ENCODE measurements at places on chromosomes 5 and 9.
A peak's percentile ranks its signal among the peaks of the same experiment; 100 is the strongest.

- DNase-seq = no peak
Measured at GRCh38 chr9:114289571-114290481, 33.1 kb upstream of the ORM1 start.

GRCh38 chr5:142390334-142390733 lies 65.5 kb upstream of the SPRY4 start:
- no peak for DNase-seq

DNA sequence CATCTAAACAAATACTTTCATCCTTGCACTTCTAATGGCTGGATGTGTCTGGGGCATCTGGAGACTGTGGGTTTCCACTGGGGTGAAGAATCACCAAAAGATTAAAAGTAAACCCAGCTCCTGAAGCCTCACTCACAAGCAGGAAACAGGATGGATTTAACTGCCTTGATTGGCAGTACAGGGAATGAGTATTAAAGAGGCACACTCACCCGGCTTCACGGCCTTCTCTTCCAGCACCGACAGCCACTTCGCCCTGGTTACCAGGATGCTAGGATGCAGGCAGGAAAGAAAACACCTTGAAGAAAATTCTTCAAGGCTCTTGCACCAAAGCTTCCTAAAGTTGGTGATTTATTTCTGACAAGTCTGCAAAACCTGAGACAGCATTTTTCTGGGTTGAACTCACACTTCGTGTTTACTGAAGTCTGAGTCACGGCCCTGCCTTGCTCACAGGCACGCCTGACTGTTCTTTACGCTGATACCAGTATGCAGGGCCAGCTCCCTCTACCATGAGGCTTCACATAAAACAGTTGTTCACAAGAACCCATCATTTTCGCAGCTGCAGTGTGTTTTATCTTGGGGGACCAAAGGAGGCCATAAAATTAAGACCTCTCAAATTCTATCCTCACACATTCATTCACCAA lies 56.5 kb upstream of the ZNF354A start:
- peak; percentile 41 for DNase-seq

- no peak for DNase-seq
Measured at GRCh38 chr5:91025449-91025848, 357.7 kb downstream of the ARRDC3 start.

GRCh38 chr5:123524146-123524545 lies 12.2 kb downstream of the CSNK1G3 start:
- DNase-seq = no peak

GRCh38 chr5:105940181-105940580 lies 1730.6 kb downstream of the EFNA5 start:
- DNase-seq = no peak

DNA sequence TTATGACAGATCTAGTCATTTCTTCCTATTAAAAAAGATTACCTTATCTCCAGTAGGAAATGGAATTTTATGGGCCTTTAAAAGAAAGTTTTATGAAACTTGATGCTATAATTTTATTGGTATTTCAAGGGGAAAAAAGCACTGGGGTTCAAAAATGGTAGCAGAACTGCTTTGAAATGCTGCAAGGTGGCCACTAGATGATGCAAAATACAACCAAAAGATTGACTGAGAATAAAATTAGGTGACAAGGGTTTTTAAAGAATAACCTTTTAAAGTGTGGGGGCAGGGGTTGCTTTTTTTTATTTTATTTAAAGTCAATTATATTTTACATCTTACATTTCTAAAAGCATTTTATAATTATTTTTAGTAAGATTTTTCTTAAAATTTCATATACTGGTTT lies 61.7 kb downstream of the KLF9 start:
- peak; percentile 9 for DNase-seq

DNA sequence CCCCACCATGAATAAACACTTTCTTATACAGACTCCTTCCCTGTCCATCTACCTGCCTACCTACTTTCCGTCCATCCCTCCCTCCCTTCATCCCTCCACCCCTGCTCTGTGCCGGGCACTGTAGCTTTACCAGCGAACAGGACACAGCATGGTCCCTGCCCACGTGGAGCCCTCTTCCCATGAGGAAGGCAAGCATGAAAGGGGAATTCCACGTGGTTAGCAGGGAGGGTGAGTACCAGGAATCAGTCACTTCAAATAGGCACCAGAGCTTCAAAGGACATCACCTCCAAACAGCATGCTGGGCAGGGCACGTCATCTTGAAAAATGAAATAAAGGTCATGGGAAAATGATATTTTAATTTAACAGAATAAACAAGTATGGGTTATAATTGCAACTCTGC lies 35.0 kb upstream of the TDRD7 start:
- no peak for DNase-seq

DNA sequence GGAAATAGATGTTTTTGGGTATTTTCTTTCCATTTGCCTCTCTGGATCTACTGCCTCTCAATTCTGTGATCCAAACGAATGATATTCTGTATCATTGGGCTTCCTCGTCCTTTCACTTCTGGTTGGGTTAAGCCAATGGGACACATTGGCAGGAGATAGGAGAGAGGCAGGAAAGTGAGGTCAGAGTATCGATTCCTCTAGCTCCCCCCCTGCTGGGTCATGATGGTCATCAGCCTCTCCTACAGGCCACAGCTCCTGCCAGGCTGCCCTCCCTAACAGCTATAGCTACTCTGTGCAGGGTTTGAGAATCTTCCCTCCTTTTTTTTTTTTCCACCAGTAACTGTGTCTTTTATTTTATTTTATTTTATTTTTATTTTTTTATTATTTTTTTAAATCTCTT lies 39.4 kb downstream of the APBA1 start:
- no peak for DNase-seq

- DNase-seq = no peak
Measured at GRCh38 chr5:172082180-172082579, 75.7 kb upstream of the FBXW11 start.

DNA sequence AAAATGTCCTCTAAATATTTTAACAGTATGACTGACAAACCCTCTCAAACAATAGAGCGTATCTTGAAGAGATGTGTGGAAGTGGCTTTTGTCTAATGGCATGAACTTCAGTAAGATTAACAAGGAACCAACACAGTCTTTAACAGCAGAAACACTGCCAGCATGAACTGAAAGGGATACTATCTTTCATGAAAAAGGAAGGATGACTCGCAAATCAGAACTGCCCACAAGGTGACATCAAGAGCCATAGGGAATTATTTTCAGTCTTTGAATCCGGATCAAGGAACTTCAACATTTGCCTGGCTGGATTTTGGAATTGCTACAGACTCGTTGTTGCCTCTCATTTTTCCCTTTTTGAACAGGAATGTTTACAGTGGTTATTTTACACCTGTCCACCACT lies 5.1 kb upstream of the HEXB start:
- DNase-seq = peak; percentile 31

DNA sequence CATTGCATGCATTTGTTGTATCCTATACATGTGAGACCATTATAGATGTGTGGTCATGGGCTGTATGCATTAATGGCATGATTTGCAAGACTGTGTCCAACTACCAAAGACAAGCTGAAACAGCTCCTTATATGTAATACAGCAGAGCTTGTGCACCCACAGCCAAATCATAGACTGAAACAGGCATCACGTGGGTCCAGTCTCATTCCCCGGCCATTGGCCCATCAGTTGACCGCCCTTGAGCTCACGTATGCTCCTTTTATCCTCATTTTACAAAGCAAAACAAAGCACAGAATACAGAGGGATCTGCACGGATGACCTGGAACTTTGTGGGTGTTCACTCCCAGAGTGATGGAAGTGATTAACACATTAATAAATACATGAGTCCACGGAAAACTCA lies 109.1 kb downstream of the ROR2 start:
- DNase-seq = no peak

DNA sequence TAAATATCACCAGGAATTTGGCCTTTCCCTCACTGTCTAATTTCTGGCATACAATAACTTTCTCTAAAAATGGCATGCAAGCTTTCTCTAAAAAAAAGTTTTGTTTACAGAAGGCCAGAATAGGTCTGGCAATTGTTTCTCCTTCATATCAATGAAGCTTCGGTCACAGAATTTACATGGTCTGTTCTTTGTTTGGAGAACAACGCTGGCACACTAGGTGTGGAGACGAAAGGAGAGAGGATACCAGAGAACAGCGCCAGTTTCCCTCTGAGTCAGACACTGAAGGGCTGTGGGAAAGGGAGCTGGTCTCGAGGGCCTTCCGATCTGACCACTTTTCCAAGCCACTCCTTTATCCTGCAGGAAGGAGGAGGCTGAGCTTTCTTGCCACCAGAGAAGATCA lies 60.1 kb upstream of the ITGA1 start:
- DNase-seq = peak; percentile 30

GRCh38 chr5:149860801-149861322 lies 83.7 kb downstream of the PDE6A start:
- peak; percentile 17 for DNase-seq

DNA sequence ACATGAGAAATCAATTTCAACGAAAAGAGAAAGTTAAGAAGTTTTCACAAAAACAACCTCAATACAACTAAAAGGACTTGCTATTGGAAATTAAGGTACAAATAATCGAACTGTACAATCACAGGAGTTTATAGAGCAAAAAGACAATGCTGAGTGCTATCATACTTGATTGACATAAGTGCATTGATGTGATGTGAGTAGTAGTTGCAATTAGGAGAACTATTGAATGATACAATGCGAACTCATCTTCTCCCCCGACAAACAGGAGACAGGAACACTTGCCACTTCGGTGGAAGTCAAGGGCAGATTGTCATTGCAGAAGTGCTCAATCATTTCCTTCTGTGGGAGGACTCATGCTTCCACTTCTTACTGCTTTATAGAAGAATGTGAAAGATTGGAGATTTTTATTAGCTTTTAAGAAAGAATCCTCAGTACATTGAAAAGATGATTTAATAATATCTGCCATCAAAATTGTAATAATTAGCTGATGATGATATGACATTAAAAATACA lies 276.6 kb upstream of the MPDZ start:
- DNase-seq = no peak

- DNase-seq = no peak
Measured at GRCh38 chr5:132420706-132421272, 51.3 kb downstream of the SLC22A5 start.

DNA sequence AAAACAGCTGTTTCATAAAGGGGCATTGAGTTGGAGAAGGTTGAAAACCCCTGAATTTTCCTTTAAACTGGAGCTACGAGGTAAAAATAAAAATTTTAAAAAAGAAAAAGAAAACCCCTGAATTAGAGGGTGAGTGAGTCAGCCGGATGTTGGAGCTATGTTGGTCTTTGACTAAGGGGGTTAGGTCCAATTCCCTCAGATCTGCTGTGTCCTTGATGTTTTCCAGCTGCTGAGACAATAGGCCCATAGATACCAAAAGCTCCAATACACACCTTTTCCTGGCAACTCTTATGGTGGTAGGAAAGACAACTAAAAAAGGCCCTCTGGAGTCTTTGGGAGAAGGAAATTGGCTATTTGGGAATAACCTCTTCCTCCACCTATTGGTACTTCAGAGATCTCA lies 79.4 kb upstream of the SAP30L start:
- peak; percentile 74 for DNase-seq
